D721Med (cell line): ENCODE measurements at places on chromosomes 6 and 20.

GRCh38 chr6:16397623-16398022, 159.2 kb downstream of the GMPR start:
- no peak for DNase-seq

GRCh38 chr20:56431471-56431870, 19.4 kb downstream of the CASS4 start:
- DNase-seq = no peak

- DNase-seq = no peak
These were observed 30.5 kb upstream of the HFE start for GRCh38 chr6:26056583-26057350.

GRCh38 chr20:20864351-20865096, 152.1 kb upstream of the RALGAPA2 start:
- DNase-seq = no peak

DNA sequence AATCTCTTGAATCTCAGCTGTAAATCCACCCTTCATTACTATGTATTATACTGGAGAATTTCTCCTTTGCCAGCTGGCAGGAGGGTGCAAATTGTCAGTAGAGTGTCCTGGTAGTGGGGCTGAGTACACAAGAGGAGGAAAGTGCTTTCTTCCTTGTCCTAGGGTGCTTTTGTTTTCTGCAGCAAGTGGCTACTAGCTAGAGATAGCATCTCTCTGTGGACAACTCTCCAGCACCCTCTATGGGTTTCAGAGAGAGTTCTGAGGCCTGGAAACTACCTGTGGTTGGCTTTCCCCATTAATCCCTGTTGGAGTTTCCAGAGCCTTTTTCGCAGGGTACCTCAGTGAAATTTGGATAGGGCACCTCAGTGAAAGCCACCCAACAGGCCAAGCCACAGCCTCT, 422.5 kb upstream of the RGS17 start:
- no peak for DNase-seq

GRCh38 chr6:165082636-165083035, 226.8 kb downstream of the C6orf118 start:
- no peak for DNase-seq

GRCh38 chr20:63543733-63544132, 3.8 kb downstream of the SRMS start:
- DNase-seq = no peak

DNA sequence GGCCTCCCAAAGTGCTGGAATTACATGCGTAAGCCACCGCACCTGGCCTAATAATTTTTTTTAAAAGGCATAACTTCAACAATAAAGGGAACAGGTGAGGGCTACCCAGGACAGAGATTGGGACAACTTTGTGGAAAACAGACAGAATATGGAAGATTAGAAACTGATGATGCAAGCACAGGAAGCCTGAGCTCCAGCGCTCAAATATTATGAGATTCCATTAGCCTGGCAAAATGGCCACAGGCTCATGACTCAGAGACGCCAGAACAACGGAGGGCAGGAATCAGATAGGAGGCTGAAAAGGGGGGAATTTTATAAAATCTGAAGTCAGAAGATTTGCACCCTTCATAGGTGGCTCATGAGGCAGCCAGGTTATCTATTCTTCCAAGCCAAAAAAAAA, 103.1 kb upstream of the MRPS10 start:
- no peak for DNase-seq

DNA sequence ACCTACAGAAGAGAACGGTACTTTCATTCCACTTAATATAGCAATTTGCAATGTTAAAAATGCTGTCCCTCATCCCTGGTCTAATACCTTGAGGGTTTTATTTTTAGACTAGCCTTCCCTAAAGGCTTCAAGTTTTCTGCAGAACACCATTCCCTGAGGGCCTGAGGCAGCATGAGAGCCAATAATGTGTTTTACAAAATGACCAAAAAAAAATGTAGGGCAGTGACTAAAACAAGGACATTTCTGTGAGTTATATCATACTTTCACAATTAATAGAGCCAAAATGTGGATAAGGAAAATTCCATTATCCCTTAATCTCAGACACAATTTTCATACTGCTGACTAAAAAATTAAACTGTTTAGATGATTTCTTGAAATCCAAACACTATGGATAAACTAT, 22.7 kb downstream of the GPR63 start:
- DNase-seq = no peak

- DNase-seq = no peak
These were observed 75.0 kb downstream of the VTA1 start for GRCh38 chr6:142222022-142222421.

- DNase-seq = no peak
These were observed 17.0 kb downstream of the MRPS18A start for GRCh38 chr6:43670623-43670986.

DNA sequence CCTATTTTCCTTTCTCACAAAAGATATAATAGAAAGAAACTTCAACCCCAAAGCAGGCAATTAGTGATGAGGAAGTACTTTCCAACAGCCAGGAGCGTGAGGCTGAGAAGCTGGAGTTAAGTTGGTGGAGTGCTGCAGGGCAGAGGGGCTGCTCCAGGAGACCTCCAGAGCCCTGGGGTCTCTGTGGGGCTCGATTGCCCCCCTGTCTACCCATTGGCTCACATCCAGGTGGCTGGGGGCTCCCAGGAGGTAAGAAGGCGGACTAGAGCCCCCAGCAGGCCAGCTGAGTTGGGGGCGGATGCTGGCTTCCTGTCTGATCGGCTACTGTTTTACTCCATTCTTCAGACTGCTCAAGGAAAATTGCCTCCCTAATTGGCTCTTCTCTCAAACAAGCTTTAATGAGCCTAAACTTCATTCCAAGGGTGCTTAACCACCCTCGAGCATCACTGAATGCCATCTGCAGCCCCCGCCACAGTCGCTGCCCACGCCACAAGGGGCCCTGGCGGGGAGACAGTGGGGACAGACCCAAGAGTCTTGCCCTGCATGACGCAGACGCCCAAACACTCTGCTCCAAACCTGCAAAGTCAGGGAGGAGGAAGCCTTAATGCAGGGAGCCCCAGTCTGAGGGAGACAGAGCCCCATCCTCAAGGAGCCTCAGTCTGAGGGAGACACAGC, 78.6 kb downstream of the MDGA1 start:
- no peak for DNase-seq
